ENCODE measurements at places on chromosomes 4 and X.
A peak's percentile ranks its signal among the peaks of the same experiment; 100 is the strongest.

DNA sequence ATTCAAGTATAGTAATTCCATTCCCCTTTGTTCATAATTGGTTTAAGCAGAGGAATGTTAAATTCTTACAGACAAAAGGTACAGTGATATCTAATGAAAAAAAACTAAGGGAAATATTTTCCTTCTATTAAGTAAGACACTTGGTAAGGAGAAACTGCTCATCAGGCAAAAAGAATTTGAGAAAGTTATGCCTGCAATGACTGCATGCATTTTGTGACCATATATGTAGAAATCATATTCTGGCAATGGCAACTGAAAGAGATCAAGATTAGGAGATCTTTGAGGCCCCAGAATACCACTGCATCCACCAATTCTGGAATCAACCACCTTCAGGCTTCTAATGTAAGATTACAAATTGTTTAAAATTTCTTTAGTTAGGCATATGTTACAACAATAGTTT is 364.8 kb downstream of the PCDH10 start:
- no peak for DNase-seq

GRCh38 chr4:8656711-8657380 is 64.3 kb downstream of the CPZ start:
- no peak for DNase-seq

GRCh38 chrX:16208601-16209000 is 41.3 kb downstream of the MAGEB17 start:
- no peak for DNase-seq

GRCh38 chr4:17476853-17477252 is 35.0 kb downstream of the QDPR start:
- no peak for DNase-seq

GRCh38 chr4:139024686-139025085 is 9.1 kb downstream of the NOCT start:
- DNase-seq, result no peak

- DNase-seq, result no peak
These were observed 54.4 kb upstream of the USP26 start for GRCh38 chrX:133151336-133151735.

DNA sequence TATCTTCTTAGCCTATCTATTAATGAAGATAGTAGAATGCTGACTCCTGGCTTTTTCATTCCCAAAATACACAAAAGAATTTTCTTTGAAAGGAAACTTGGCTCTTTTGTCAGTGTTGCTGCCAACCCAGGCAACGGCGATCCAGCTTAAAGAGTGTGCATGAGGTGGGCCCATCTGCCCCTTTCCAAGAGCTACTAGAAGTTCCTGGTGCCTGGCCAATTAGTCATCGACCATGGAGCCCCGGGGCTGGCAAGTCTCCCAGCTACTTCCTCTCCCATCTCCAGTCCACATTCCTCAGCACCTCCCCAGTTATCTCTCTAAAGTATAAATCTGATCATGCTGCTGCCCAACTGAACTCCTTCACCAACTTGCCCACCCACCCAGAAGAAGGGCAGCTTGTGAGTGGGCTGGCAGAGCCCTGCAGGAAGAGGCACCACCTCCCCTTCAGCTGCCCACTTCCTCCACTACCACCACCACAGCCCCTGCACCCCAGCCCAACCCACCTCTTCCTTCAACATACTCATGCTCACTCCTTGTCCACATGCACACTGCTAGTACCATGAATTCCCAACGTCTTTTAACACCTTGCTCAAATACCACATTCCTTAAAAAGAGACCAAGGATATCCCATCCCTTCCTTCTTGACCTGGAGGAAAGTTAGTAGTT is 158.2 kb upstream of the MAP3K15 start:
- peak; percentile 27 for DNase-seq

DNA sequence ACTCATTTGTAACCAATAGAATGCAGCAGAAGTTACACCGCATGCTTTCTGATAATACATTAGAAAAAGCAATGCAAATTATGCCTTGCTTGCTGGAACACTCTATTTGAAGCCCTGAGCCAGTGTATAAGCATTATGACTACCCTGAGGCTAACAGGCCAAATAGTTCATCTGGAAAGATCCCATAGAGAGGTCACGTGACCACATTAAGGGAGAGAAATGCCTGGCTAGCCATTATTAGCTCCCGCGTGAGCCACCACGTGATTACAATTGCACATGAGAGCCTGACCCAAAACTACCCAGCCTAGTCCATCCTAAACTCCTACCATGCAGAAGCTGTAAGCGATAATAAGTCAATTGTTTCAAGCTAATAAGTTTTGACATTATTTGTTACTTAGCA is 472.9 kb upstream of the GALNTL6 start:
- DNase-seq, result peak; percentile 61

DNA sequence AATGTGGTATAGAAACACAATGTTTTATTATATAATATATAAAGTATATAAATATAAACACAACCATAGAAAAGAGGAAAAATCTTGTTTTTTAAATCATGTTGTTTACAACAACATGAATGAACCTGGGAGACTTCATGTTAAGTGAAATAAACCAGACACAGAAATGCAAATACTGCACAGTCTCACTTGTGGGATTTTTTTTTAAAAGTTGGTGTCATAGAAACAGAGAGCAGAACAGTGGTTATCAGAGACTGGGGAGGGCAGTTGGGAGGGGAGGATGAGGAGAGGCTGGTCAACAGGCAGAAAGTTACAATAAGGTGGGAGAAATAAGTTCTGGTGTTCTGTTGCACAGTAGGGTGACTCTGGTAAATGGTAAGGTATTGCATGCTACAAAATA is 57.1 kb downstream of the FREM3 start:
- DNase-seq, result no peak

DNA sequence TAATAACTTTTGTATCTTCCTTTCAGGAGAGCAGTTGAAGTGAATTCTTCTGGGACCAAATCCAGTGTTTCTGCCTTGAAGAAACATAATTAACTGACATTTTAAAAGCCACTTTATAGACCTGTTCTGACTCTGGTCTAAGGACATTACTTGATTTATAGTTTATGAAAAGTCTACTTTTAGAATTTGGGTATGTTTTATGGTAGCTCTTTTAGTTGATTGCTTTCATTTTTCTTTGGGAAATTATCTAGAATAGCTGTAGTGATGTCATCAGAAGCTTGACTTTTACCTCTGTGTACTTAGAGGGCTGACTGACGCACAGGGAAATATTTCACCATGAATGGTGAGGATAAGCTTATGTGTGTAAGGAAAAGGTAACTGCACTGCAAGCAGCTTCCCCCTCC is 131.8 kb upstream of the LIMCH1 start:
- DNase-seq, result no peak

DNA sequence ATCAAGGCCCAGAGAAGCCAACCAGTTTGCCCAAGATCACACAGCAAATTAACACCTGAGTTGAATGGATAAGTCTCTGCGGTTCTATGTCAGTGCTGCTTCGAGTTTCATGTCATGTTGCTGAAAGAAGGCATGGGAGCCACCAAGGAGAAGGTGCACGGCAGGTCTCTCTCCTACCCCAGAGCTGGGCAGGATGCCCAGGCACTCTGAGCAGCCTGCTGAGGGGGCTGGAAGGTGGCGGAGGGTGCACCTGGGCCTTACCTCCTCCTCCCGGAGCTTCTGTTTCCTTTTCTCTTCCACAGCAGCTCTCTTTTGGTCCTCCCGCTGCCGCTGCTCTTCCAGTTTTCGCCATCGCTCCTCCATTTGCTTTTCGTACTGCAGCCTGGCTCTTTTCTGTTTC is 53.6 kb downstream of the MAP7D2 start:
- DNase-seq, result no peak

All from testis (tissue), 5 donors.